Lower lobe of right lung (tissue), 2 donors: ENCODE measurements at places on chromosomes 11 and 22. TPM values are rescaled to one million over a fixed set of nuclear protein-coding genes. Genes with fewer than 3 reads are reported as not detected.

ALX4 gene
- total RNA-seq = not detected

DNA sequence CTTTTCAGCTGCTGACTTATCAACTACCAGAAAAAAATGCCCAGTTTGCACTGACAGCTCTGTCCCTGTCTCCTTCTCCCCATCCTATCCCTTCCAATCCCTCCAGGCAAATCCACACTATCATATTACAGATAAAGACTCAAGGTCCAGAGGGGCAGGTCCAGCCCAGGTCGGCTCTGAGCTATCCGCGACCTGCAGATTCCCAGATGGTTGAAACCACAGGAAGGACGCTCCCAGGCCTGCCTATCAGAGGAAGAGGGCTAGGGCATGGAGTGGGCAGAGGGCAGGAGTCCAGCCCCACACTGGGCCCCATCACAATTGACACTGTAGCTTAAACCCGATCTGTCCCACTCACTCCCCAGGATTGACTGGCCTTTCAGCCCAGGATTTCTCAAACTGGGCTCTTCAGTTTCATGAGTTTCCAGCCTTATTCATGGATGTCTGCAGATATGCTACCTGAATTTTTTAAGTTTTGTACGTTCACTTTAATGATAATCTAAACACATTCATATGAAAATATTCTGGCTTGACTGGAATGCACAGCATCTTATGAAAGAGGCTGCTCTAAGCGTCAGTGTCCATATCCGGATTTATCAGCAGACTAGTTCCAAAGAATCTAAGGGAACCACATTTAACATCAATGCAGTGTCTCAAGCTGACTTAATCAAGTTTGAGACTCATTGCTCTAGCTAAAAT is 16.4 kb upstream of the FCHSD2 start:
- H3K4me1 ChIP-seq = peaks cover 40% of the 10 kb centered on the region
- H3K27me3 ChIP-seq = no peaks in the 10 kb centered on the region
- no peak for DNase-seq

- H3K27me3 ChIP-seq = no peaks in the 10 kb centered on the region
- H3K4me3 ChIP-seq = no peak overlapping the region
- no peaks in the 10 kb centered on the region for H3K36me3 ChIP-seq
- H3K4me1 ChIP-seq = no peaks in the 10 kb centered on the region
- DNase-seq = no peak
- H3K27ac ChIP-seq = no peak overlapping the region
Measured at GRCh38 chr11:477052-477715, 27.1 kb downstream of the PTDSS2 start.

CD248 gene
- total RNA-seq = 28.7 TPM

DNA sequence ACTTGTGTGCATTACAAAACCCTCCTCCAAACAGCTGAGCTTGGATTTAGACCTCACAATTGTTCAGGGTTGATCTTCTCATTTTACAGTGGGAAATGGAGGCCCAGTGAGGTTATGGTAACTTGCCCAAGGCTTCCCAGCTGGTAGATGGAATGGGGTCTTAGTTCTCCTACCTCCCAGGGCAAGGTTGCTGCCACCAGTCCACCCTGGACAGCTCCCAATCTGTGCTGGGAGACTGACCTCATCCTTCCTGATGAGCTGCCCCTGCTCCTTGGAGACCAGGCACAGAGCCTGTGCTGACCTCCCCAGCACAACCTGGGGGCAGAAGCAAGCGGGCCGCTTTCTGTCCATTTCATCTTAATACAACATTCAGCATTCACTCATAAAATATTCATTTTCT is 190.7 kb downstream of the ST3GAL4 start:
- no peak for DNase-seq
- no peak overlapping the region for H3K27ac ChIP-seq
- H3K27me3 ChIP-seq = no peaks in the 10 kb centered on the region
- no peak overlapping the region for H3K4me3 ChIP-seq

DNA sequence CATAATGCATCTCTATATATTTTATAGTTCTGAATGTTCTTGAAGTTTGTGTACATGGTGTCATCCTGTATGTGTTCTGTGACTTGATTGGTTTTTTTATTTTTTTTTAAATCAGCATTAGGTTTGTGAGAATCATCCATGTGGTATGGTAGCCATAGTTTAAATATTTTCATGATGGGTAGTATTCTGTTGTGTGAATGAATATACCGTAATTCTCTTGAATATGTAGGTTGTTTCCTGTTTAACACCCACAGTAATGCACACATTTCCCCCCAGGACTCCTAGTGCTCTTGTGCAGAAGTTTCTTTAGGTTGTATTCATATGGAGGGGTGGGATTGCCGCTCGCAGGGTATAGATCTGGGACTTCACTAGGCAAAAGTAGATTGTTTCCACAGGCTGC is 2.0 kb downstream of the PACS1 start:
- H3K4me3 ChIP-seq = peak overlapping the region; percentile 81
- H3K27ac ChIP-seq = no peak overlapping the region
- DNase-seq = no peak
- no peaks in the 10 kb centered on the region for H3K27me3 ChIP-seq

FOSL1 gene
- 2.2 TPM for total RNA-seq

KIRREL3 gene
- total RNA-seq = 0.15 TPM

DNA sequence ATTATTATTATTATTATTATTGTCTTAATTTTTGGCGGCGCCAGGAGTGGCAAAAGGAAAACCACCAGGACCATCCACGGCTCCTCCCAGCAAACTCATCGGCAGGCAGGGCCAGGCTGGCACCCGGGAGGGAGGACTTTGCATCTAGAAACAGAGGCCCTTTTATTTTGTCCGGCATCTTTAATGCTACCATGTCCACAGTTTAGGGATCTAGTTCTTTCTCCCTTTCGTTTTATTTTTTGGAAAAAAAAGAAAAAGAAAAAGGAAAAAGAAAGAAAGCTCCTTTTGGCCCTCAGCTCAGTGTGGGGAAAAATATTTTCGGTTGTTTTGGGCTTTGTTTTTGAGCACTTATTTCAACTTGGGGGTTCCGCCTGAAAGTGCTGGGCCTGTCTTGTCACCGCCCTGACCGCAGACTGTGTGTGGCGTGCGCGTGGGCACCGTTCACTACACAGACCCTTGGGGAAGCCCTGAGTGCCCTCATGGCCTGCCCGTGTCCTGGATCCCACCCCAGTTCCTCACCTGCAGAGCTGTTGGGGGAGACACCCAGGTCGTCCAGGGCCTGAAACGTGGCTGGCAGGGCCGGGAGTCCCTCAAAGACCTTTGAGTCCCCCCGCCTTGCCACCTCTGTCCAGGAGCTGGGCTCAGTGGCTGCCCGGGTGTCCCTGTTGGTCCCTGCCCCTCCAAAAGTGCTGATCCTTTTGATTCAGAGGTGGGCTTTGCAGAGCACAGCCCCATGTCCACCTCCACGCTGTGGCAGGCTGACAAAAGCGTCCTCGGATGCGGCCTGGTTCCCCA is 69.1 kb upstream of the PPARA start:
- H3K27ac ChIP-seq = peak overlapping the region; percentile 98
- peak; percentile 45 for DNase-seq
- peaks cover 31% of the 10 kb centered on the region for H3K36me3 ChIP-seq
- H3K4me3 ChIP-seq = peak overlapping the region; percentile 93

DNA sequence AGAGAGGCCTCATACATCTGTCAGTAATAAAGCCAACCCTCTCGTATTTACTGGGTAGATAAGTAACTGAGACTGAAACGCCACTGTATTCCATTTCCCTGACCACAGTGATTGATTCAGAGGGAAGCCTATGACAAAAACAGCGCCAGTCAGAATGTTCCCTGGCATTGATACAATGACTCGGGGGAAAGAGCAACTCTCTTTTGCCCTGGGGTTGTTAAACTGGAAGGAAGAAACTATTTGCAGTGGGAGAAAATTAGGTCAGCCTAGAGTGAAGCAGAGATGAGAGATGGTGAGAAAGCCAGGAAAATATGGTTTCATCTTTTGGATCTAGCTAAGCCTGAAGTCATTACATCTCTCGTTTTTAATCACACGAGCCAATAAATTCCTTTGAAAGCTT is 48.6 kb upstream of the RBFOX2 start:
- H3K27me3 ChIP-seq = no peaks in the 10 kb centered on the region
- no peak overlapping the region for H3K27ac ChIP-seq
- H3K36me3 ChIP-seq = no peaks in the 10 kb centered on the region
- no peak overlapping the region for H3K4me3 ChIP-seq
- DNase-seq = no peak

DNA sequence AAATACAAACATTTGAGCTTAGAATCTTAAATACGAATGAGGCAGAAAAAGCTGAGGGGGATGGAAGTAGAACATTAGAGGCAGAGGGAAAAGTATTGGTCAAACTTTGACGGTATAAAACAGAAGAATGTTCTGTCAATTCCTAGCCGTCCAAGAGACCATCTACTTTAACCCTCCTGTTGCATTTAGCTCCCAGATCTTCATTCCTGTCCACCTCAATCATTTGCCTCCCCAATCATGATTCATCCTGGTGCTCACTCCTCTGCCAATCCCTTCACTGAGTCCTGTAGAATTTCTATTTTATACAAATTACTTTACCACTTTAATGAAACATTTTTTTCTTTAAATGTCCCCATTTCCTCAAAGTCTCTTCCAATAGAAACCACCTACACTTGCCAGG is 28.2 kb downstream of the C2CD3 start:
- peaks cover 12% of the 10 kb centered on the region for H3K36me3 ChIP-seq
- DNase-seq = no peak
- no peaks in the 10 kb centered on the region for H3K27me3 ChIP-seq
- peaks cover 14% of the 10 kb centered on the region for H3K4me1 ChIP-seq

LGALS12 gene
- total RNA-seq = 0.68 TPM

ROBO3 gene
- 11.3 TPM for total RNA-seq

MMP12 gene
- 0.27 TPM for total RNA-seq

OR56A1 gene
- not detected for total RNA-seq

UPK3A gene
- total RNA-seq = not detected

SLCO2B1 gene
- 332 TPM for total RNA-seq

DNA sequence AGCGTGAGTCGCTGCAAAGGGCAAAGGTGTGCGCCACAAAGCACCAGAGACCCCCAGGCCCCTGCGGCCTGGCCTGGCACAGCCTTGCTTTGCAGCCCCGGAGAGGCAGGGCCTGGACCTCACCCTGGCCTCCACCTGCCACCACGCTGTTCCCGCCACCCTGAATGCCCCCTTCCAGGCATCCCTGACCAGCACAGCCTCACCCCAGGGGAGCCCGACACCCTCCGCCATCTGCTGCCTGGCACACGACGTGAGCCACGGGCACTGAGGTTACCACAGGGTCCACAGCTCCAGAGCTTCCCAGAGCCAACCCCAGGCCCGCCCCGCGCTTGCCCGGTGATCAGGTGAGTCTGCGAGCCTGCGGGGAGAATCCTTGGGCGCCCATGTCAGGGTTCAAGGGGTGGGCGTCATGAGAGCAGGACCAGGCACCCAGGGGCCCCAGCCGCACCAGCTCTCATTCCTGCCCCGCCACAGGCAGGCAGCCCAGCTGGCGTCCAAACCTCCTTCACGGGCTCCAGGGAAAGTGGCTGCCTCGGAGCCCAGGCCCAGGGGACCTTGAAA is 171.3 kb downstream of the BRD1 start:
- H3K4me3 ChIP-seq = peak overlapping the region; percentile 72
- peak; percentile 45 for DNase-seq
- peaks cover 5% of the 10 kb centered on the region for H3K36me3 ChIP-seq
- peaks cover 23% of the 10 kb centered on the region for H3K4me1 ChIP-seq
- peak overlapping the region; percentile 83 for H3K27ac ChIP-seq

- DNase-seq = no peak
- no peaks in the 10 kb centered on the region for H3K27me3 ChIP-seq
- no peaks in the 10 kb centered on the region for H3K4me1 ChIP-seq
- no peak overlapping the region for H3K4me3 ChIP-seq
- H3K36me3 ChIP-seq = no peaks in the 10 kb centered on the region
- H3K27ac ChIP-seq = no peak overlapping the region
Measured at GRCh38 chr11:69601011-69601975, 39.7 kb upstream of the CCND1 start.

TIGD3 gene
- total RNA-seq = 0.18 TPM

- no peak overlapping the region for H3K27ac ChIP-seq
- no peak for DNase-seq
- H3K36me3 ChIP-seq = no peaks in the 10 kb centered on the region
- H3K27me3 ChIP-seq = no peaks in the 10 kb centered on the region
- H3K4me3 ChIP-seq = no peak overlapping the region
Measured at GRCh38 chr11:100240025-100240539, 447.0 kb upstream of the ARHGAP42 start.

- DNase-seq = no peak
- H3K4me3 ChIP-seq = no peak overlapping the region
- H3K4me1 ChIP-seq = no peaks in the 10 kb centered on the region
- no peaks in the 10 kb centered on the region for H3K36me3 ChIP-seq
Measured at GRCh38 chr11:42913731-42914130, 398.1 kb upstream of the API5 start.

NXPE4 gene
- not detected for total RNA-seq

DNA sequence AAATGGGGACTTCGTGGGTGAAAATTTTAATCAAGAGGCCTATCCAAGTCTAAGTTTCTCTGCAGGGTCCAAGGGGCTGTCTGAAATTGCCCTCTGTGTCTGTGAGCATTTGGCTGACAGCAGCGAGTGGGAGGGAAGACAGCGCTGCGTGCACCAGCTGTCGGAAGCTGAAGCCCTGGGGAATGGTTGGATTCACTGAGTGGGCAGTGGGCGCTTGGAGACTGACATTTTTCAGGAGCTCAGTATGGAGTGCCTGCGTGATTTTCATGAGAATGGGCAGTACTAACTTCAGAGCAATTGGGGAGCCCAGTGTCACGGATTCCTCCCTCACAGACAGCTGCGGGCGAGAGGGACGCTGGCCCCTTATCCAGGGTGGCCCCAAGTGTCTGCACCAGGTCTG is 388.8 kb upstream of the B3GAT1 start:
- peaks cover 32% of the 10 kb centered on the region for H3K27me3 ChIP-seq
- no peak for DNase-seq
- H3K4me1 ChIP-seq = no peaks in the 10 kb centered on the region
- no peak overlapping the region for H3K4me3 ChIP-seq

- H3K4me3 ChIP-seq = no peak overlapping the region
- H3K36me3 ChIP-seq = no peaks in the 10 kb centered on the region
- H3K27me3 ChIP-seq = no peaks in the 10 kb centered on the region
Measured at GRCh38 chr11:126738295-126739031, 262.1 kb downstream of the KIRREL3 start.

OR8D1 gene
- not detected for total RNA-seq

DNA sequence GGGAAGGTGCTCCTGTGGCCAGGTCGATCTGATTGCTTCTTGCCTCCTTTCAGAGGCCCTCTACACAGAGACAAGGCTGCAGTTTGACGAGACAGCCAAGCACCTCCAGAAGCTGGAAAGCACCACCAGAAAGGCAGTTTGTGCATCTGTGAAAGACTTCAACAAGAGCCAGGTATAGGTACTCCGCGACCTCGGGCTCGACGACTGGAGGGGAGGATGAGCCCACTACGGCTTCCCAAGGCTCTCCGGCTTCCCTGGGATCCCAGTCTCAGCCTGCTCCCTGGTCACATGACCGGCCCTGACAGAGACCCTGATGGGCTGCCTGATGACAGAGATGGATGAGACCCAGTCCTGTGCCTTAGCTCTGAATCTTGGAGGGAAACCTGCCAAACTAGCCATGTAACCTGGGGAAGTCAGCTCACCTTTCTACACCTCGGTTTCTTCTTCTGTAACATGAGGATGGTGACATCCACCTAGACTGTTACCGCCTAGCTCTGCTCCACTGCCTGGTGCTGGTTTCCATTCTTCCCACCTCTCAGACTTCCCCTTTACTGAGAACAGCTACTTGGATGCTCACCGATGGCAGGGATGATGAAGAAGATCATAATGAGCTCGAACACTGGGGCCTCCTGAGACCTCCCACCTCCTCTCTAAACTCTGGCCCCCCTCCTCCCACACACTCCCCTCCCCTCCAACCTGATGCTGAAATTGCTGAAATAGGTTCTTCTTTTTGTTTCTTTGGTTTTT is 8.9 kb downstream of the RIBC2 start:
- no peaks in the 10 kb centered on the region for H3K27me3 ChIP-seq
- H3K4me3 ChIP-seq = no peak overlapping the region
- DNase-seq = no peak
- no peak overlapping the region for H3K27ac ChIP-seq
- no peaks in the 10 kb centered on the region for H3K4me1 ChIP-seq

RNF215 gene
- 13.6 TPM for total RNA-seq
